SHP77 (cell line): ENCODE measurements at places on chromosomes 2 and 18.

DNA sequence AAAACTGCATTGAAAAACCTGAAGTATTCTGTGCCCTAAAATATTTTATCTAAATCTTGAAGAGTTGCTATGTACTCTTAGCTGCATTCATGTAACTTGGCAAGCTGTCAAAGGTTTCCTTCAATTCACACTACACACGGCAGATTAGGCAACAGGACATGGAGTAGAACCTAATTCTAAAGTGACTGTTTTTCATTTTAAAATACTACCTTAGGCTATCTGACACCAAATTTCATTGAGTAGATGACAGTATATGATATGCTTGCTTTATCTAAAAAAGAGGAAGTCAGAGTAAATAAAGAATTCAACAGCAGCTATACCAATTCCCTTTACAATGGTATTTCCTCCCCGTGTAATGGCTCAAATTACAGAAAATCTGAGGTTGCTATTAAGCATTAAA is 45.4 kb downstream of the EXOC6B start:
- DNase-seq = no peak

DNA sequence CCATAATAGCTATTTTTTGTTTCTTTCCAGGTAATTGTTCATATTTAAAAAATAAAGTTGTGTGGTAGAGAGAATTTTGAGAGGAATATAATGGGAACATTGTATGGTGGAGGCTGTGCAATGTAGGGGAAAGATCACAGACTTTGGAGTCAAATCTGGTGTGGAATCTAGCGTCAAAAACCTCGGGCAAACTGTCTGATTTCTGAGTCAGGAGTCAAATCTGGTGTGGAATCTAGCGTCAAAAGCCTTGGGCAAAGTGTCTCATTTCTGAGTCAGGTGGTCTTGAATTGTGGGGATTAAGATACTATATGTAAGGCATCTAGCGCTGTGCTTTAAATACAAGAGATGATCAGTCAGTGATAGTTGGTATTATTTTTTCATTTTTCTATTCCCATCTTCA is 5.1 kb downstream of the PTPN4 start:
- DNase-seq = no peak

- DNase-seq = peak; percentile 43
Observed at GRCh38 chr2:112137516-112138158, 548 bp upstream of the FBLN7 start.

GRCh38 chr18:36394486-36394885 is 97.0 kb downstream of the FHOD3 start:
- no peak for DNase-seq

DNA sequence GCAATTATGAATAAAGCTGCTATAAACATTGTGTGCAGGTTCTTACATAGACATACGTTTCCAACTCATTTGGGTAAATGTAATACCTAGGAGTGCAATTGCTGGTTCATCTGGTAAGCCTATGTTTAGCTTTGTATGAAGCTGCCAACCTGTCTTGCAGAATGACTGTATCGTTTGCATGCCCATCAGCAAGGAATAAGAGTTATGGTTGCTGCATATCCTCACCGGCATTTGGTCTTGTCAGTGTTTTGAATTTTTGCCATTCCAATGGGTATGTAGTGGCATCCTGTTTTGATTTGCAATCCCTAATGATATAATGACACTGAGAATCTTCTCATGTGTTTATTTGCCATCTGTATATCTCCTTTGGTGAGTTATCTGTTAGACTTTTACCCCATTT is 20.7 kb downstream of the CCDC150 start:
- DNase-seq = no peak

DNA sequence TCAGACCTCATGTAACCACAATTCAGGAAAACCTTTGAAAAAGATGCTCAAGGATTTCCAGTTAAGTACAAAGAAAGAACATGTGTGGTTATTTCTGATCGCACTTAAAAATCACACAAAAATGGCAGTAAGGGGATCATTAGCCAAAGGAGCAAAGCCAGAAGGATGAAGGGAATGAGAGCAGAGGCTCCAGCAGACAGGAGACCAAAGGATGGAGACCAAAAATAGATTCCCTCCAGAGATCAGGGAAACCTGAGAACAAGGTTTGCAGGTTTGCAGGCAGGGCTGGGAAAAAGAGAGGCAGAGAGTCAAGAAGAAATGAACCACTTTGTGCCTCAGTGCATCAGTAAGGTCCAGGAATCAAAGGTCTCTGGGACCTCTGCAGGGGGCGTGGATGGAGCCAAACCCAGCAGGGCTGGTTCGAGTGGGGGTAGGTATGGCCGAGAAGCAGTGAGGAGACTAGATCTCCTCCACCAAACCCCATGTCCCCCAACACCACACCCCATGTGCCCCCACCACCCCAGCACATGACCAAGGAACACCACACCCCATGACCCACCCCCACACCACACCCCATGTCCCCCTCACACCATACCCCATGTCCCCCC is 98.5 kb upstream of the GPC1 start:
- no peak for DNase-seq

- no peak for DNase-seq
Observed at GRCh38 chr18:3120356-3120755, 99.4 kb downstream of the MYOM1 start.

- DNase-seq = no peak
Observed at GRCh38 chr18:55818284-55818683, 230.3 kb upstream of the TCF4 start.

DNA sequence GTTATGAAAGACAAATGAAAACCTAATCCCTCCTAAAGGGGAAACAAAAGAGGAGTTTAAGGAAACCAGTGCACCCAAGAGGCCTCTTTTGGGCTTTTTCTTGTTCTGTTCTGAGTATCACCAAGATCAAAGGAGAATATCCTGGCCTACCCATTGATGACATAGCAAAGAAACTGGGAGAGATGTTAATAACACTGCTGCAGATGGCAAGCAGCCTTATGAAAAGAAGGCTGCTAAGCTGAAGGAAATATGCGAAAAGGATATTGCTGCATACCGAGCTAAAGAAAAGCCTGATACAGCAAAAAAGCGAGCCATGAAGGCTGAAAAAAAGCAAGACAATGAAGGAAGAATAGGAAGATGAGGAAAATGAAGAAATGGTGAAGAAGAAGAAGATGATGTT is 23.6 kb upstream of the STAT4 start:
- no peak for DNase-seq

GRCh38 chr2:179107737-179108136 is 57.8 kb upstream of the CCDC141 start:
- DNase-seq = no peak
